ENCODE measurements at places on chromosomes 5 and 9. TPM values are rescaled to one million over a fixed set of nuclear protein-coding genes. Genes with fewer than 3 reads are reported as not detected.

DNA sequence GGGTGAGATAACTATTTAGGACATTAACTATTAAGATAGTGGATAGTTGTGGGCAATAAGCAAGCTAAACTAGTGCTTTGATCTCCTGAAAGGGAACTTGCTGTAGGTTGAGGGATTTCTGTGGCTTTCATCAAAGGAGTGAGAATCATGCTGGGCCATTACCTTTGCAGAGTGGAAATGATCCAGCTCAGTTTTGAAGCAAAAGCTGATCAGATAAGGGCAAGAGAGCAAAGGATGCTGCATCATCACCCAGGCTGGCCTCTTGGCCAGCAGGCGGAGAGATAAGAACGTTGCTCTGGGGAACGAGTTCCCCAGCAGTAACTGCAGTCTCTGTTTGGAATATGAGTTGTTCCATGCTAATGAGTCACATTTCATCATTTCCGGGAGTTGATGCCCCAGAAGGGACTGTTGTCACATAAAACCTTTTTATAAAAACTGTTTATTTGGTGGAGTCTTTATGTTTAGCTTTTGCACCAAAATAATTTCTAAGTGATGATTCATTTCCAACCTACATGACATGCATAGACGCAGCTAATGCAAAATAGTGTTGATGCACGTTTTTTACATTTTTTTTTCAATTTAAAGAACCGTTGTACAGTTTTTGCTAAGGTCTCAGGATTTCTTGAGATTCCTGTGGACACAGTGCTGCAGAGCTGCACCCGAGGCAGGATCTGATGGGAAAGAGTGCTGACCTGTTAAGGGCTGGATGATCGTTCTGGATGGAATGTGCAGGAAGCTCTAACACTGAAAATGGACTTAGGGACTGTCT lies 99.3 kb downstream of the ACTBL2 start:
- H3K36me3 ChIP-seq: no peaks in the 10 kb centered on the region
- H3K4me3 ChIP-seq: no peak overlapping the region
- DNase-seq: peak; percentile 90

- peaks cover 4% of the 10 kb centered on the region for H3K27me3 ChIP-seq
- no peak overlapping the region for H3K27ac ChIP-seq
- H3K36me3 ChIP-seq: no peaks in the 10 kb centered on the region
- H3K4me1 ChIP-seq: no peaks in the 10 kb centered on the region
Measured at GRCh38 chr5:158873104-158873503, 226.6 kb downstream of the EBF1 start.

GRCh38 chr5:131677115-131677514 lies 42.1 kb upstream of the RAPGEF6 start:
- H3K4me3 ChIP-seq: no peak overlapping the region
- H3K36me3 ChIP-seq: peaks cover 12% of the 10 kb centered on the region
- peaks cover 12% of the 10 kb centered on the region for H3K4me1 ChIP-seq

GRCh38 chr5:52811067-52811749 lies 23.5 kb downstream of the ITGA1 start:
- no peak overlapping the region for H3K4me3 ChIP-seq
- H3K36me3 ChIP-seq: no peaks in the 10 kb centered on the region
- H3K27me3 ChIP-seq: no peaks in the 10 kb centered on the region
- H3K27ac ChIP-seq: no peak overlapping the region
- no peak for DNase-seq

- H3K4me1 ChIP-seq: no peaks in the 10 kb centered on the region
- no peaks in the 10 kb centered on the region for H3K27me3 ChIP-seq
- no peak for DNase-seq
Measured at GRCh38 chr9:135119496-135120064, 32.1 kb downstream of the OLFM1 start.

DNA sequence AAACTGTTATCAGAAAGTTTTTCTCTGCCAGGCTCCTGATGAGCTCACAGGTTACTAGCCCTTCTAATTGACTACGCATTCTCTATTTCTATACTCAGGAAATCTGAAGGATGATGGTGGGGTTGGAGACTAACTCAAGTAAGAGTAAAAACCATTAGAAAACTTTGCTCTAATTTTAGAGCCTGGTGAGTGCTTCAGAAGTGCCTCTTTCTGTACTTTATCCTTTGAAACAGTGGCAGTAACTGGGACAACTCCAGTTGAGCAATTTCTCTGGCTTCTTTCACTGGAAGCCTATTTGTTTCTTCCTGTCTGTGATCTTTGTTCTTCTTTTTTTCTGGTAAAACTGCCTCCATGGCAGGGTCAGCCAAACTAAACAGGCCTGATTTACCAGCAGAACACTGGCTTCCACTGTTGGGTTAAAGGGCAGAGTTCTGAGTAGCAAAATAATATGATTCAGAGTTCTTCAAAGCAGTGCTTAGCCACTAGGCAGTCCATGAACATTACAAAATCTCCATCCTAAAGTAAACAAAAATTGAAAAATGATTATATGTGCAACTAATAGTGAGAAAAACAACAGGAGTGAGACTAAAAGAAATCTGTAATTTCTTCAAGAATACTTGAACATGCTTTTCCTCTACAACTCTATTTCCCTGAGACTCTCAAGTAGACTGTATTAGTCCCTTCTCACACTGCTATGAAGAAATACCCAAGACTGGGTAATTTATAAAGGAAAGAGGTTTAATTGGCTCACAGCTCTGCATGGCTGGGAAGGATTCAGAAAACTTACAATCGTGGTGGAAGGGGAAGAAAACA lies 79.8 kb downstream of the MROH2B start:
- no peaks in the 10 kb centered on the region for H3K27me3 ChIP-seq
- H3K4me1 ChIP-seq: peaks cover 12% of the 10 kb centered on the region
- DNase-seq: peak; percentile 5
- H3K4me3 ChIP-seq: no peak overlapping the region
- no peaks in the 10 kb centered on the region for H3K36me3 ChIP-seq

- no peaks in the 10 kb centered on the region for H3K36me3 ChIP-seq
- no peak overlapping the region for H3K4me3 ChIP-seq
- H3K27ac ChIP-seq: no peak overlapping the region
- no peak for DNase-seq
Measured at GRCh38 chr5:43352915-43353314, 39.7 kb upstream of the HMGCS1 start.

- peaks cover 4% of the 10 kb centered on the region for H3K4me1 ChIP-seq
Measured at GRCh38 chr5:64971513-64971912, 202.8 kb downstream of the CWC27 start.

DNA sequence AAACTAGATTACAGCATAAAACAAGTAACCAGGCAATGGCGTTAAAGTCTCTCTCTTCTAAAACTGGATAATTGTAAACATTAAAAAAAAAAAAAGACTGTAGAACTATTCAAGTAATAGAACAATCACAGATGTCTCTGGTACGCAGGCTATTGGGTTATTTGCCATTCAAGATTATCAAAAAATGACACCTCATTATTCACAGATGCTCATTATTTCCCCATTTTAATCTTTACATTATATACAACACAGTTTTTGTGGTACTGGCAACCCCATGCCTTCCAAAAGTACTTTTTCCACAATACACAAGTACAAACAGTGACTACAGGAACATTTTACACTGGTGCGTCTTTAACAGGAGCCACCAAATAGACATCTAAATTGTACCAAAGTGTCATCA lies 109.4 kb downstream of the ZNF608 start:
- H3K27me3 ChIP-seq: no peaks in the 10 kb centered on the region
- no peak overlapping the region for H3K4me3 ChIP-seq
- peaks cover 34% of the 10 kb centered on the region for H3K4me1 ChIP-seq
- H3K36me3 ChIP-seq: peaks cover 17% of the 10 kb centered on the region
- no peak for DNase-seq

GRCh38 chr5:37054391-37054790 lies 177.8 kb downstream of the NIPBL start:
- no peak overlapping the region for H3K27ac ChIP-seq
- H3K4me3 ChIP-seq: no peak overlapping the region
- no peaks in the 10 kb centered on the region for H3K27me3 ChIP-seq
- H3K4me1 ChIP-seq: no peaks in the 10 kb centered on the region

DNA sequence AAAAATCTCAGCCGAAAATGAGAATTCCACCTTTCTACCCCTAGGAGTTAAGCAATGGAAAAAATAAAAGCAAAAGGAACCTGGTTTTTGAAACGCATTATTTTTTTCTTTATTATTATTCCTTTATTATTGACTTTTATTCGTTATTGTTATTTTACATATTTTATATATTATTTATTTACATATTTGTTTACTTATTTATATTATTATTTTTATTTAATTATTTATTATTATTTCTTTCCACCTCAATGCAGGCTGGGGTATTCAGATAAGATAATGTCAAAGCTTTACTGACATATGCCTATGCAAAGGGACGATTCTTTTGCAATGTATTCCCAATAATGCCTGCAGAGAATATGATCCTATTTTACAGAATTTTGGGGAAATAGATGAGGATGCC lies 16.7 kb downstream of the UGT3A2 start:
- no peaks in the 10 kb centered on the region for H3K4me1 ChIP-seq
- H3K36me3 ChIP-seq: no peaks in the 10 kb centered on the region
- no peaks in the 10 kb centered on the region for H3K27me3 ChIP-seq
- H3K27ac ChIP-seq: no peak overlapping the region

GRCh38 chr5:173495225-173495904 lies 121.1 kb downstream of the BOD1 start:
- H3K27ac ChIP-seq: no peak overlapping the region
- peaks cover 9% of the 10 kb centered on the region for H3K4me1 ChIP-seq
- no peaks in the 10 kb centered on the region for H3K27me3 ChIP-seq

Gene PCDHGA11
- 0.64 TPM for polyA plus RNA-seq

Gene ANKRD18B
- 2.4 TPM for polyA plus RNA-seq

Gene SCAI
- 4.4 TPM for polyA plus RNA-seq

Gene ENTREP1
- polyA plus RNA-seq: 189 TPM

Gene GABRA1
- polyA plus RNA-seq: not detected

Gene VCAN
- 273 TPM for polyA plus RNA-seq

Measured in cardiac muscle cell (in vitro differentiated cells and primary cell).